ENCODE measurements at places on chromosomes 7 and 10.

DNA sequence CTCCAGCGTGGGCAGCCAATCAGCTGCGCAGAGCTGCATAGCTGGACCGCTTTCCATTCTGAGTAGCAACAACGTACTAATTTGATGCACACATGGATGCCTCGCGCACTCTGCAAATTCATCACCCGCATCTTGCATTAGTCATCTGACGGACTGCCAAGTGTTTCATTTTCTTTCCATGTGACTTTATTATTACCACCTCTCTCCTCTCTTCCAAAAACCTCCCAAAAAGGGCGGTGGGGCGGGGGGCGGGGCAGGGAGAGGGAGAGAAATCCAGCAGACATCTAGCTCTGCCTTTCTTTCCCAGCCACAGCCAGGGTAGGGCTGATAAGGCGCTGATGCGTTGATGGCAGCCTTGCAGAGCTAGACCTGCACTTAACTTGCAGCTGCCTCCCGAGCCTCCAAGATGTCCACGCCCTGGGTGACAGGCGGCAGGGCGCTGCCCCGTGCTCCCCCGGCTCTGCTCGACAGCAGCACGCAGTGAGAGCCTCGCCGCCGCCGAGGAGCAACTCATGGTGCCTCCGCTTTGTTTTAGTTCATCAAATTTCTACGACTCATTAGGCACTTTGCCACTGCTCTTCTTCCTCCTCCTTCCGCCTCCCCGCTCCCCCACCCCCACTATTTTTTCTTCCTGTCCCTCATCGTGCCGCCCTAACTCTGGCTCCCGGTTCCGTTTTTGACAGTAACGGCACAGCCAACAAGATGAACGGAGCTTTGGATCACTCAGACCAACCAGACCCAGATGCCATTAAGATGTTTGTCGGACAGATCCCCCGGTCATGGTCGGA, 147.3 kb downstream of the CELF2 start:
- DNase-seq, result peak; percentile 45

DNA sequence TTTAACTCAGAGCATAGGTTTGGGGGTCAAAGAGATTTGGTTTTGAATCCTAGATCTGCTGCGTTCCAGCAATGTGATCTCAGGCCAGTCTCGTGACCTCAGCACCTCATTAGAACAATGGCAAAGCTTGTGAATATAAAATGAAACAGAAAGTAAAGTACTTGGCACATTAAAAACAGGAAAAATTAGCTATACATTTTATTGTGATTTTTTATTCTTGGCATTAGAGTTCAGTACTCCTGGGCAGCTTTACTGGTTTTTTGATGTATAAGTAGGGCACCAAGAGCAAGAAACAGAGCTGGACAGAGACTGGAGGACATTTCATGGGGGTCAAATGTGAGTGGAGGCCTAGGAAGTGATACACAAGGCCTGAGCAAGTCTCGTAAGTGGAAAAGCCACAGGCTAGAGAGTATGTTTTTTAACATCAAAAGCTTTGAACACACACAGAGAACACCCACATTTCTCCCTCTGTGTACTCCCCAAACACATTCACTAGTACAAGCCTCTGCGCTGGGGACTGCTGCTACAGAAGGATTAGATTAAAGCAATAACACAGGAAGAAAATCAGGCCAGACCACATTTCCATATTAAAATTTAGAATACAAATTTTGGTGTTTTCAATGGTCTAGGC, 157.2 kb upstream of the SLC25A13 start:
- no peak for DNase-seq

DNA sequence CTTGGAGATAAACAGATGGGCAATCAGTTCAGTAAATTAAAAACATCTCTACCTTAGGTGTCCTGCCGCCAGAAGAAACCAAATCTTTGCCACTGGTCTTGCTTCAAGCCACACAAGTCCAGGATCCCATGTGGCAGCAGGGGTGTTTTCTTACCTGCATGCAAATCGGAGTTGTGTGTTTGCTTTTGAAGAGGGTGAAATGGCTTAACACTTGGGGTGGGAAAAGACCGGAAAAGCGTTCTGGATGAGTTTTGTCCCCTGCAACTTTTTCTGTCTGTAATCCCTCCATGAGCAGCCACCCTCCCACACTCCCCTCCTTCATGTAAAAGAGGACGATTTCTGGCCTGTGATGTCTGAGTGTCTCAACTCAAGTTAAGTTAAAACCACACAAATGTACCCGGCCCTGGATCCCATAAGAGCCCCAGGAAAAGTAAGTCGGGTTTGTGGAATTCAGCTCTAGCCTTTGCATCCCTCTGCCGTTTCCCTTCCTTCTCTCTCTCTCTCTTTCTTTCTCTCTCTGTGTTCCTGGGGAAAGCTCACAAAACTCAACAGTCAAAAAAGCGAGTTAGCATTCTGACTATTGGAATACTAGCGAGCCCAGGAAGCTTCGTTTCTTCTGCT, 178.5 kb downstream of the TCF7L2 start:
- DNase-seq, result no peak

- no peak for DNase-seq
These were observed 50.0 kb upstream of the PITRM1 start for GRCh38 chr10:3222626-3223025.

- peak; percentile 26 for DNase-seq
These were observed 90.8 kb downstream of the FOXL3 start for GRCh38 chr7:380711-381210.

DNA sequence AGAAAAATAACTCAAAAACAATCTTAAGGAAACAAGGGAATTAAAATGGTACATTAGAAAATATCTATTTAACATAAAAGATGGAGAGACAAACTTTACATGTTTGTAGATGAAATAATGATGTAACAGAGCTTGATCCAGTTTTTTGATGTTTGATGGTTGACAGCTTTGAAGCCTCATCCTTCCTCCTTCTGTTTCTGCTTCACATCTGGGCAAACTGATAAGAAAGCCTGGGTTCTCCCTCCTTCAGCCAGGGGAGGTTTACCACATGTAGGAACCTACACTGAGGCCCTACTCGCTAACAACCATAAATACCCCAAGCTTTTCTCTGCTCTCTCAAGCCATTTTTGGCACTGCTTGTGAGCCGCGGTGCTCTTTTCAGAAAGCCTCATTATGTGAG, 82.8 kb upstream of the ZNF32 start:
- no peak for DNase-seq

DNA sequence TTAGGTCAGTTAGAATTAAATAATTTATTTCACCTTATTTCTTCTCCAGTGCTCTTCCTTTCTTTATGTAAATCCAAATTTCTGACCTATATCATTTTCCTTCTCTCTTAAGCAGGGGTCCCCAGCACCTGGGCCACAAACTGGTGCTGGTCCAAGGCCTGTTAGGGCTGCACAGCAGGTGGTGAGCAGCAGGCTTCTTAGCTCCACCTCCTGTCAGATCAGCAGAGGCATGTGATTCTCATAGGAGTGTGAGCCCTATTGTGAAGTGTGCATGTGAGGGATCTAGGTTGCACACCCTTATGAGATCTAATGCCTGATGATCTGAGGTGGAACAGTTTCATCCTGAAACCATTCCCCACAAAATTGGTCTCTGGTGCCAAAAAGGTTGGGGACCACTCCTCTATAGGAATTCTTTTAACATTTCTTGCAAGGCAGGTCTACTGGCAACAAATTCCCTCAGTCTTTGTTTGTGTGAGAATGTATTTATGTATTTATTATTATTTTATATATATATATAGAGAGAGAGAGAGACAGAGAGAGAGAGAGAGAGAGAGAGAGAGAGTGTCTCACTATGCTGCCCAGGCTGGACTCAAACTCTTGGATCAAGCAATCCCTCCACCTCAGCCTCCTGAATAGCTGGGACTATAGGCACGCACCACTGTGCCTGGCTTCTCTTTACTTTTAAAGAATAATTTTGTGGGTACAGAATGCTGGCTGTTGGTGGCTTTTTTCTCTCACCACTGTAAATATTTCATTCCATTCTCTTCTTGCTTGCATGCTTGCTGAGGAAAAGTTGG, 4.3 kb upstream of the ABCC2 start:
- DNase-seq, result no peak

- no peak for DNase-seq
These were observed 2.1 kb downstream of the SNX10 start for GRCh38 chr7:26293569-26294308.

- DNase-seq, result no peak
These were observed 25.0 kb upstream of the PODXL start for GRCh38 chr7:131581241-131582051.

DNA sequence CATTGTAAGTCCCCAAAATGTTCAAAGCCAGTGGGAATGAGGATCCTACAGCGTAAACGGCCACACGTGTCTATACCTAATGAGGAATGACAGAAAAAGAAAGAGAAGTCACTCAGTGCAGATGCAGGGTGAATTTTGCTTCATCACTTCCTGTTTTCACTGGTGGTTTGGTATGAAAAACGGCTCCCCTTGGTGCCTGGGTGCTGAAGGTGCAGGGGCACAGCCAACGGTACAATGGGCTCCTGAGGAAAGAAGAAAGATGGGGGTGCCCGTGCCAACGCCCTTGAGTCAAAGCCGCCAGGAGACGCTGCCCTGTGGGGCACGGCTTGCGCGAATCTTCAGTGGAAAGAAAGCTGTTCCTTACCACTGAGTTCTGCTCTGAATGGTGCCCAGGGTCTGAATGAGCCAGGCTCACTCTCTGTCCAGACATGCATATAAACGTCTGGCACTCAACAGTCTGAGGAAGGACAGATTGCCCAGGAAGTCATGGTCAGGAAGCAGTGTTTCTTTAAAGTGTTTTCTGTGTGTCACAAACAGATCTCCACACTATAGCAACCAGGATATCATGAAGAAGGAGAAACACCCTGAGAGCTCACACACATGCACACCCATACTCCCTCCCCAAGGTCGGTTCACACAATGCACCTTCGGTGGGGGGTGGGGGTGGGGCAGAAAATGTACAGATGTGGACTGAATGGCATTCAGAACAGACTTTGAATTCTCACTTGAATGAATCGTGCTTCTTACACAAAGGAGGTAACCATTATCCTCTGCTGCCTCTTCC, 105.8 kb downstream of the ELMO1 start:
- DNase-seq, result no peak

- peak; percentile 58 for DNase-seq
These were observed 253.5 kb downstream of the ABCA13 start for GRCh38 chr7:48424731-48425130.

DNA sequence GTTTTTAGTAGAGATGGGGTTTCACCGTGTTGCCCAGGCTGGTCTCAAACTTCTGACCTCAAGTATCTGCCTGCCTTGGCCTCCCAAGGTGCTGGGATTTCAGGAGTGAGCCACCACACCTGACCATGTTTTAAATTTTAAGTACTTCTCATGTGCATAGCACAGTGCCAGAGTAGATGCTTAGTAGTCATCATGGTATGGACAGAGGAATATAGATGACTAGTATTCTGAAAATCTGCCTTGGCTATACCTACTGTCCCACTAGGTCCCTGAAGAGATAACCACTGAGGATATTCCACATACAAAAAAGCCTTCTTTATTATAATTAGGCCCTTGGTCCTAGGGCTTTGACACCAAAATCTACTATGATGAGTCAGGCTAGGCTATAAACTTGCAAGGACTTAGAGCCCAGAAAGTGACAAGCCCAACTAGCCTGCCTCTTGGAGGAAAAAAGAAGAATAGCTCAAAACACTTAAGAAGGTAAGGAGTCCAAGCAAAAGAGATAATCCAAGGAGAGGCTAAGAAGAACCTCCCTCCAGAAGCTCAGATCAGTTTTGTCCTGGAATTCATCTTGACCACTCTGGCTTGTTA, 34.0 kb downstream of the LUC7L2 start:
- DNase-seq, result no peak

DNA sequence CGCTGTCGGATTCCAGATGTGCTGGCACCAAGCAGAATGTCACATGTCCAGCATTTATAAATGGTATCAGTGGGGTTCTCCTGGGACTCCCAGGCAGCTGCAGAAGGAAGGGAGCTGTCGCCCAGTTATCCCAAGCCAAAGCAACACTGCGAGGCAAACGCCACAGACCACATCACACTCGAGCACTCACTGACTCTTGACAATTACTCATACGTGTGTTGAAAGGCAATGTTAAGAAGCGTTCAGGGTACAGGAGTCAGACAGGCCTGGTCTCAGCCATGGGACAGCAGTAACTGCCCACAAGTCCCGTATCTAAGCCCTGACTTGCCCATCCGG, 113.4 kb downstream of the DIP2C start:
- DNase-seq, result no peak

- no peak for DNase-seq
These were observed 59.8 kb upstream of the ZNRF2 start for GRCh38 chr7:30224511-30225062.

- DNase-seq, result peak; percentile 76
These were observed 70.9 kb downstream of the SYPL1 start for GRCh38 chr7:106041140-106041717.

DNA sequence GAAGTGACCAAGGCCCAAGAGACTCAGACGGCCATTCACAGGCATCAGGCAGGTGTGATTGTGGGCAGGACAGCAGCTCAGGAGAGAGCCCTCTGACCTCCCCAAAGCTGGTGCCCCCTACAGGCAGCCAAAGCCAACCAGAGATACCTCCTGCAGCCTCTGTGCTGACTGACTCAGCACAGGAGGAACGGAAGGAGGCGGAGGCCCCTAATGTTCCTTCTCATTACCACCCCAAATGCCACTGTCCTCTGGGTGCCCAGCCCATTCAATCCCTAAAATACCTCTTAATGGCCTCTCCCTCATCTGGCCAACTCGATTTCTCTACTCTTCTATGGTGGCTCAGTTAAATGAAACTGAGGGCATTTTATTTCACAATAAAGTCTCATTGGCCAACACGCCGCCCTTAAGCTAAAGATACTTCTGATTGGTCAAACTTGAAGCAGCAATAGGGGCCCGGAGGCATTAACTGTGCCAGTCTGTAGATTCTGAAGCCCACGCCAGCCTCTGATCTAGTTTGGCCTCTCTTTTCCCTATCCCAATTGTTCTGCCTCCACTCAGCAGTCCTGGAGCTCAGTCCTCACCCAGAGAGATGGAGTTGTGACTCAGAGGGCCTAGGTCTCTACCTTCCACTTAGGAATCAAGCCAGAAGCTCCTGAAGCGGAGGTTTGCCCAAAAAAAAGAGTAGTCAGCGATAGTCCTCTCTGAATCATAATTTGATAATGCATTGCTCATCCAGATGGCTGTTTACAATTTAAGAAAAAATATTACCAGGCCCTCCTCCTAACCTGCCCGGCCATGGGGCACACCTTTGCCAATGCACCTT, 1.2 kb downstream of the CYREN start:
- DNase-seq, result peak; percentile 58

DNA sequence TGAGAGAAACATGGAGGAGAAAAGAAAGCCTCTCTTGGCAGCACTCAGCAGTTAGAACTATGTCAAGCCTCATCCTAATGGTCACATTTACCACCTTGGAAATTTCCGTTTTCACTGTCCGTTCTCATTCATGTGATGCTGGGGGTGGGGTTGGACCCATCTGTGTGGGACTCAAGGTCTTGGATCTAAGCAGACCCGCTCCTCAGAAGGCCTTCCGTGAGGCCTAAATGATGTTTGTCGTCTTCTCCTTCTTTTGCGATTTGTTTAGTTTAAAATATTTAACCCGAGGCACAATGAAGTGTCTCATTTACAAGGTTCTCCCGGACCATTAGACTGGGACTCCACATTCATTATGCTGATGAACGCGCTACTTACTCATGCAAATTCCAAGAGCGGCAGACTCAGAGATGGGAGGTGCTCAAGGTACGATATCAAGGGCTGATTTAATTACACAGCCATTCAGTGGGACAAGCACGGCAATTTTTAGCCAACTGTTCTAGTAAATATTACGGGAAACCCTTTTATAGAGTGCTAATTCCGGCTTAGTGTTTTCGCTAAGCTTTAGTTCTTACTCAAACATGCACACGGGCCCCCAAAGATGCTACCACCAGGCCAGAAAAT, 109.1 kb upstream of the EFCAB10 start:
- DNase-seq, result no peak
